Stimulated activated CD8-positive, alpha-beta memory T cell treated with anti-CD3 and anti-CD28 coated beads, Interleukin-7, amount 100 ng/mL, for 4 hours (primary cell): ENCODE measurements at places on chromosomes 16 and 17.

DNA sequence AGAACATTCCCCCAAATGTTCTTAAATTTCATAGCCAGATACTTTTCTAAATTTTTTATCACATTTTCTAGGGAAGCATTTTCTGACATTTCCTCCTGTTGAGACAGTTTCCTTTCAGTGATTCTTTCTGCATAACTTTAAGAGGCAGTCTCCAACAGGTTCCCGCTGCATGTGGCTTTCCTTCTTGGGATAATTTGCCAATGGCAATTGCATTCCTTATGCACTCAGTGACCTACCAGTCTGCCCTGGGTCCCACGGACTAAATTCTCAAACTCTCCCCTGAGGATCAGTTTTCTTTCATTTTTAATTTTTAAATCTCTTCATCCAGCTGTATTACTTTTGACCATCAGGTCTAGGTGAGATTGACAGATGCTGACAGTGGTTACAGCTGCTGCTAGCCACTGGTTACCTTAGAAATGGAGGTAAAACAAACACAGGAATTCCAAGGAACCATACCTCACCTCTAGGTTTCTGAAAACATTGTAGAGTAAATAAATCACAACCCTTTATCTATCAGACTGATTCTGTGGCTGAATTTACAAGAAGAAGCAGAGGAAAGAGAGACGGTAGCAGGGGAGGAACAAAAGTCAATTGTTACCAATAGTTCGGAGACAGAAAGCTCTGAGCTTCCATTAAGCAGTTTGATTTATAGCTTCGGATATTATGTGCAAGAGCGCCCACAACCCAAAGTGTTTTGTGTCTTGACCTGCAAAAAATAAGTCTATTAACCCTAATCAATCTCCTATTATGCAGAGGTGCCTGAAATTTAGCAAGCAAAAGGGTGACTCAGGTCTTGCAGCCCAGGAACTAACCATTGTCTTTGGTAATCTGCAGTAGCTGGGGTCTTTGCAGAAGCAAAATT lies 216.0 kb downstream of the PMP22 start:
- DNase-seq: no peak

DNA sequence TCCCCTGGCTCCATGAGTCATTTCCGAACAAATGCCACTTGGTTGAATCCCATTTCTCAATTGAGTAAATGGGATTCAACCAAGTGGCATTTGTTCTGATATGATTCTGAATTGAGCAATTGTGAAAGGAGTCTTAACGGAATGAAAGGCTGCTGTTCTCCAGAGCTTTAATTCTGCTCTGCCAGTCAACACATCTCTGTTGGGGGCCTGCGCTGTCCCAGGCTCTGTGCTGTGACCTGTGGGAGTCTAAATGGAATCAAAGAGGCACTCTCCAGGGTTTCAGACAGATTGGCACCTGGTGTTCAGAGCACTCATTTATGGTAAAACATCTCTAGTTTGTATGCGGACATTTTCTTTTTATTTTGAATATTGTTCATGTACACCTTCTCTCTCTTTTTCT lies 126.2 kb downstream of the WSCD1 start:
- DNase-seq: no peak

GRCh38 chr17:32943206-32943605 lies 15.3 kb downstream of the TMEM98 start:
- no peak for DNase-seq

DNA sequence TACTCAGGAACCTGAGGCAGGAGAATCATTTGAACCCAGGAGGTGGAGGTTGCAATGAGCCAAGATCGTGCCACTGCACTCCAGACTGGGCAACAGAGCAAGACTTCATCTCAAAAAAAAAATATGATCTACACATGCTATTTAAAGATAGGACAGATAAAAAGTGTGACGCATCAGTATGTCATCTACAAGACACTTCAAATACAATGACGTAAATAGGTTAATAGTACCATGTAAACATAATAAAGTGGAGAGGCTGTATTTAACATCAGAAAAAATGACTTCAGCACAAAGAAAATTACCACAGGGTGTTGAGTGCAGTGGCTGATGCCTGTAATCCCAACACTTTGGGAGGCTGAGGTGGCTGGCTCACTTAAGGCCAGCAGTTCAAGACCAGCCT lies 20.2 kb downstream of the ZNF778 start:
- no peak for DNase-seq

DNA sequence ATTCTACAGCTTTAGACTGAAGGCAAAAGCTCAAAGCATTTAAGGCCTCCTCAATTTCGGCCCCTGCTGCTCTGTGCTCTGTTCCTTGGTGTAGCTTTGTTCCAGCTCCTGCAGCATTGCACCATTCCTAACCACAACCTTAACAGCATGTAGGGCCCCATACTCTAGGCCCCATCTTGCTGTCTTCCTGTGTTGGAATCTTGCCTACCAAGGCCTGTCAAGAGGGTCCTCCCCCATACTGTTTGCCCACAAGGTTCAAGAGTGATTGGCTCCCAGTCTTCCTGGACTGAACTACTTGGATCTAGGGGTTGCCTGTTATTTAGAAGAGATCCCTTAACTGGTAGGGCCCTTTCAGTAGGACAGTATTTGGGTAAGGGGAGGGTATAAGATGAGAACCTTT lies 26.8 kb downstream of the TRPV2 start:
- DNase-seq: no peak
